ENCODE measurements at places on chromosomes 2 and 18.

GRCh38 chr2:74507926-74508520 is 528 bp upstream of the PCGF1 start:
- no peak for DNase-seq

GRCh38 chr2:17309741-17310339 is 208.4 kb downstream of the RAD51AP2 start:
- no peak for DNase-seq

- no peak for DNase-seq
Measured at GRCh38 chr18:79790996-79791972, 6.5 kb upstream of the KCNG2 start.

DNA sequence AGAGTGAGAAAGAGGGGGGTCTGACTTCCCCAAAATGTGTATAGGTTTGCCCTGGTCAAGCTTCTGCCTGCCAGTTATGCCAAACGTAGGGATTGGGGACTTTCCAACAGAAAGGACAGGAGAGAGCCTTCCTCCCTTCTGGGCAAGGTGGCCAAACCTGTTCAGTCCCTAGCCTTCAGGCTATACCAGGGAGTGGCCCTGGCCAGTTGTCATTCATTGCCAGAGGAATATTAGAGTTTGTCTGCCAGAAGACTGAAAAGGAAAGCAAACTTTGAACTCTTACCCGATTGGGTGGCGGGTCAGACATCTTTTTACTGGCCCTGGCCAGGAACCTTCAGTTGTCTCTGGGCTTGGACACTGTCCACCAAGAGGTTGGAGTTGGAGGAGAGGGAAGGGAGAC is 22.1 kb downstream of the RAB3GAP1 start:
- DNase-seq: no peak

- DNase-seq: no peak
Measured at GRCh38 chr2:63059793-63060471, 9.3 kb downstream of the OTX1 start.

DNA sequence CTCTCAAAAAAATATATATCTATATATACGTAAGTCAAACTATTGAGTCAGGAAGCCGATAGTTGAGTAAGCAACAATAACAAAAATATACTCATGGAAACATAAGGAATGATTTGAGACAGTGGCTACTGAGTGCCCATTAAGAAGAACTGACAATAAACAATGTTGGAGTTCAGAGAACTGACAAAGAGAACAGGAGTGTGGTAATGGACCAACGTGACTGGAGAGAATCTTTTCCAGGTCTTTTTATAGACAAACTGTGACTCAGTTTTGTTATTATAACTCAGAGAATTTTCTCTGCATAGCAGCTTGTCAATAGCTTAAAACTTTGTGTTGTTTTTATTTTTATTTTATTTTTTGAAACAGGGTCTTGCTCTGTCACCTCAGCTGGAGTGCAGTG is 4.6 kb upstream of the GALM start:
- no peak for DNase-seq

DNA sequence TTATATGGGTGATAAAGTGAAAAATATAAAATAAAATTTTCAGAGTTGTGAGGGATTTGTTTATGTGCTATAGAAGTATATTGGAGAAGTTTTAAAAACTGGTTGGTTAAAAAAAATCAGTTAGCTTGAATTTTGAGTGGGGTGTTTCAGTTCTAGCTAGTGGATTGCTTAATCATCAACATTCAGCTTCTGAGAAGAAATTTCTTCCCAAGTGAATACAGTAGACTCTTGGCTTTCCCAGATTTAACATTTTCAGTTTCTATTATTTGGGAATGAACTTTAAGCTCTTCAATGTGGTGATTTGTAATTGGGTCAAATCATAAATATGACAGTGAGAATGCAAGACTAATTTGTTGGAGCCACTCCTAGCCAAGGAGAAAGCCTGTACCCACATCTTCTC is 120.8 kb downstream of the PLCL1 start:
- no peak for DNase-seq

GRCh38 chr18:44916429-44917207 is 235.9 kb downstream of the SETBP1 start:
- no peak for DNase-seq

GRCh38 chr2:142422041-142422440 is 291.2 kb upstream of the LRP1B start:
- DNase-seq: no peak

- DNase-seq: no peak
Measured at GRCh38 chr2:9975805-9976447, 24.4 kb downstream of the GRHL1 start.

- no peak for DNase-seq
Measured at GRCh38 chr2:175853616-175853890, 148.5 kb downstream of the LNPK start.

- DNase-seq: no peak
Measured at GRCh38 chr2:158184556-158185343, 83.1 kb downstream of the UPP2 start.

DNA sequence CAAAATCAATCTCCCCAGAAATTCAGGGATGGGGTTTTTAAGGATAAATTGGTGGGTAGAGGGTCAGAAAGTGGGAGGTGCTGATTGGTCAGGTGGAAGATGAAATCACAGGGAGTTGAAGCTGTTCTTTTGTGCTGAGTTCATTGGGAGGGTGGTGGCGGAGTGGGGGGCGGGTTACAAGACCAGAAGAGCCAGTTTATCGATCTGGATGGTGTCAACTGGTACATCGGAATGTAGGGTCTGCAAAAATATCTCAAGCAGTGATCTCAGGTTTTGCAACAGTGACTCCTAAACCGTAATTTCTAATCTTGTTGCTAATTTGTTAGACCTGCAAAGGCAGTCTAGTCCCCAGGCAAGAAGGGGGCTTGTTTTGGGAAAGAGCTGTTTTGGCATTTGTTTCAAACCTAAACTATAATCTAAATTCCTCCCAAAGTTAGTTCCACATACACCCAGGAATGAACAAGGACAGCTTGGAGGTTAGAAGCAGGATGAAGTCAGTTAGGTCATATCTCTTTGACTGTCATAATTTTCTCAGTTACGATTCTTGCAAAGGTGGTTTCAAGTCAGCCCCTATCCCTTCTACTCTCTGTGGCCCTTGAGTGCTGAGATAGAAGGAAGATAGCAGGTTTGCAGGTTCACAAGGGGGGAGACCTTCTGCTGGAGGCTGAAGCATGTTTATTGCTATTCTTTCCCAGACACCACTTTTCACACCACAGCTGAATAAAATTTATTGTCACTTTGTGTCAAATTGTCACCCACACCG is 12.3 kb upstream of the CXXC1 start:
- no peak for DNase-seq

- DNase-seq: no peak
Measured at GRCh38 chr2:241157841-241158545, 7.7 kb downstream of the PPP1R7 start.

DNA sequence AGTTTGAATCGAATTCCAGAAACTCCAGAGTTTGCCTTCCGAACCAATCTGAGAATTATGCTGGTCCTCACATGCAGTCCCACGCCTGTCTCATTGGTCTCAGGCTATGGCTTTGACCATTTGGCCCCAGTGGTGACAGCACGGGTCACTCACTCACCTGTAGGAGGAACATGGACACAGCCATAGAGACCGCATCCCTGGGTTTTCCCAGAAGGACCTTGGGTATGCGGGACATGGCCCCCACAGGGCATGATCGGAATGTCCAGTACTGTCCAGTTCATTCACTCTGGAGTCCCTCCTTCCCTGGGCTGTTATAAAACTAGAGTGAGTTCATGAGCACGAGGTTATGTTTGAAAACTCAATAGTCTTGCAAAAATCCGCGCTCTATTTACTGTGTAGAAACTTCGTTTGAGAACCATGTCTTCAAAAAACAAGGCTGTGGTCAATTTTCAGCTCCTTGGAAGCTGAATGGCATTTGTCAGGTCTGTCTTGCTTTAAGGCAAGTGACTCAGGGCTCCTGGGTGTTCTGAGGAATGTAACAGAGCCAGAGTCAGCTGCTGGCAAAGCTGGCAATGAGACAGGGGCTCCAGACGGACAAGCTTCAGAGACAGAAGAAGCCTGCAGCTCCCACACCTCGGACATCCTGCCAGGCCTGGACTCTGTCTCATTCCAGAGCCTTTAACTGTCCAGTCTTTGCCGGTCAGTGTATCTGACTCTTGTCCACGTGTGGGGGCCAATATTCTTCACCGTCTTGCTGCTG is 86.7 kb upstream of the TMEM18 start:
- no peak for DNase-seq

All from stimulated activated CD8-positive, alpha-beta memory T cell treated with anti-CD3 and anti-CD28 coated beads, Interleukin-2, amount 100 ng/mL, for 48 hours (primary cell).